Stimulated activated CD4-positive, alpha-beta T cell treated with anti-CD3 and anti-CD28 coated beads, TNF-alpha, amount 100 ng/mL, for 1 hour (primary cell): ENCODE measurements at places on chromosomes 7 and 10.

GRCh38 chr10:25083546-25084111 lies 67.2 kb downstream of the THNSL1 start:
- no peak for DNase-seq

DNA sequence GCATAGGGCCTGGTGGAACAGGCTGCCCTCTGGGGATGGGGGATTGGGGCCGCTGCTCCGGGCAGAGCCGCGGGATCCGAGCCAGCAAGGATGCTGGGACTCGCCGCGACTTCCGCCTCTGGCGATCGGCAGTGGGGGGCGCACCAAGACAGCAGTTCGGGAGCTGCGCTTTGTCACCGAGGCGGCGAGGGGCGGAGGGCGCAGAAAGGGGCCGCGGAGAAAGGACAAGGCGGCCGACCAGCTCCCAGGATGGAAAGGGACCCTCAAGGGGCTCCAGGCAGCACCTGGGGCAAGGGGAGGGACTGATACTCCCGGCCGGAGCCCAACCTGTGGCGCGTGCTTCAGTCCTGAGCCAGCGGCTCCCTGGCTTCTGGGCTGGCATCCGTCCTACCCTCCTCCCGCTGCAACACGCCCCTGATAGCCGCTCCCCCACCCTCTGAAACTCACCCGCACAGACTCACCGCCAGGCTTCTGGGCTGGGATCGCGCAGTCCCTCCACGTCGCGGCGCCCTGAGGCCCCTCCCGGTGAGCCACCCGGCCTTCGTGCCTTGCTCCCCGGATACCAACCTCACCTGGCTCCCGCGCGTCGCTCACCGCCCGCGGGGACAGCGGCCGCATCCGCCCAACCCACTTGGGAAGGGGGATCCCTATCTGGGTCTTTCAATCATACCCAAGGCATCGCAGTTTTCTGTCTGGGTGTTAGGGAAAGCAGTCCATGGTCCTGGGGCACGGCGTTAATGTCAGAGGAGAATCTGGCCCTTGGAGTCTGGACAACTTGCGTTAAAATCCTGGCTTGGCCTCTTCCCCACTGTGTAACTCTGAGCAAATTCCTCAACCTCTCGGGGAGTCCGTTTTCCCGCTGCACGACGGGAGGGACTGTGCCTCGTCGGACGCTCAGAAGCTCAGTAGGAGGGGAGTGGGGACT lies 7.0 kb upstream of the EVX1 start:
- DNase-seq: no peak

GRCh38 chr7:23222439-23223030 lies 24.0 kb upstream of the GPNMB start:
- no peak for DNase-seq

GRCh38 chr7:137266764-137267163 lies 76.8 kb downstream of the PTN start:
- DNase-seq: no peak

DNA sequence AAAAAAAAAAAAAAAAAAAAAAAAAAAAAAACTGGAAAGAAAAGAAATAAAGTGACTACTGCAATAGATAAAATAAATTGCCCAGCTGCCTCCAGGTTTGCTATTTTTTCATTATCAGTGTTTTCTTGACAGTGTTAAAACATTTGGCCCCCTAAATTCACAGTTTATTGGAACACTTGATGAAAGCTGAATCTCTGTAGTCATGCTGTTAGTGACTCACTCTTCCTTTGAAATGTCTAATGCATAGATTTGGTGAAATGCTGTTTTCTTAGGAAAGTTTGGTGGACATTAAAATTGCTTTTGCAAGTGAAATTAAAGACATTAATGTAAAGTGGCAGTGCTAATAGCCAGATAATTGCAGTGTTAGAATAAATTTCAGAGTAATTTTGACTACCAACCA lies 785.2 kb downstream of the NRG3 start:
- DNase-seq: no peak

GRCh38 chr10:52951824-52952223 lies 179.2 kb upstream of the MBL2 start:
- no peak for DNase-seq

- DNase-seq: no peak
These were observed 490 bp downstream of the KIN start for GRCh38 chr10:7787150-7787856.

GRCh38 chr7:45387837-45388236 lies 186.3 kb upstream of the ADCY1 start:
- no peak for DNase-seq

DNA sequence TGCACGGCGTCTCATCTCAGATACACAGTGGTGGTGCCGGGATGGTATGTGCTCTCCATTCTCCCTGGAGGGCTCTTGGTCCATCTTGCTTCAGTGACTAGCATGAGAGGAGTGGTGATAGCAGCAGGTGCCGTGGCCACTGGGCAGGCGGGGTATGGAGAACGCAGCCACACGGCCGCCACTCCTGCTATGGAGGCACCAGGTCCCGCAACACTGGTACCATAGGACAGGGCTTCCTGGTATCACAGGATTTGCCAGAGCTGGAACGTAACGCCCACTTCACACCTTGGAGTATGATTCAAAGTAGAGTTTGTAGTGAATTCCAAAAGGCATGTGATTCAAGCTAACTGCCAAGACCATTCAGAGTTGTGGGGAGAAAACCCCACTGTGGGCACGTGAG lies 284.1 kb downstream of the DPP6 start:
- no peak for DNase-seq

DNA sequence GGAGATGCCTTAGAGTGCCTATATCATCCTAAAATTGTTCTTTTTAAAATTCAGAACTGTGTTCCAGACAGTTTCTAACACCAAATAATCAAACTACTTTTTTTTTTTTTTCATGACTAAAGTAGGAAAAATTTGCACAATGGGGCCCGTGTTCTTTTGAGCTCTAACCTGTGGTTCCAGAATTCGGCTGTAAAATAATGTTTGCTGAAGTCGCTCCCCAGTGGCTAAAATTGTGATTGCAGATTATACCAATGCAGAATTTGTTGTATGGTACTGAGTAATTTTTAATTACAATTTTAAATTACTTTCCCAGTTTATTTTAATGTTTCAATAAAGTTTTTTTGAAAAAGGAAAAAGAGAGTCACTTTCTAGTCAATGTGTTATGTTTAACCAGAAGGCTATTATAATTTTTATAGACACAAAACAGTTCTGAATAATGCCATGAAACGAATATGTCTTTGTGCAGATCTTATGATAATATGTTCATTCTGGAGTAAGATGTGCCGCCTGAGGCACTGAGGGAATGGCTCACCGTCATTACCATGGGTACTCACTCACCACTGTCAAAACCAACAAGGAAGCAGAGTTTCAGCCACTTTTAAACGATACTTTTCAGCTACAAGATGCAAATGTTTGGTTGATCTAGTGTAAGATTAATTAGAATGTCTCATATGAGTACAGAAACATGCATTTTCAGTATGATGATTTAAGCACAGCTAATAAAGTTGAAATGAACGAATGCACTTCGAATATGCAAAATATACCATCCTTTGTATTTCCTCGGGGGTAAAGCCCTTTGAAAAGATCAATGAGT lies 173.6 kb downstream of the PRKCQ start:
- DNase-seq: no peak

- no peak for DNase-seq
These were observed 18.6 kb upstream of the SDK1 start for GRCh38 chr7:3282457-3282856.

- DNase-seq: no peak
These were observed 51.1 kb upstream of the COMTD1 start for GRCh38 chr10:75286901-75287300.

GRCh38 chr7:142001163-142001874 lies 5.6 kb downstream of the MGAM start:
- DNase-seq: no peak

DNA sequence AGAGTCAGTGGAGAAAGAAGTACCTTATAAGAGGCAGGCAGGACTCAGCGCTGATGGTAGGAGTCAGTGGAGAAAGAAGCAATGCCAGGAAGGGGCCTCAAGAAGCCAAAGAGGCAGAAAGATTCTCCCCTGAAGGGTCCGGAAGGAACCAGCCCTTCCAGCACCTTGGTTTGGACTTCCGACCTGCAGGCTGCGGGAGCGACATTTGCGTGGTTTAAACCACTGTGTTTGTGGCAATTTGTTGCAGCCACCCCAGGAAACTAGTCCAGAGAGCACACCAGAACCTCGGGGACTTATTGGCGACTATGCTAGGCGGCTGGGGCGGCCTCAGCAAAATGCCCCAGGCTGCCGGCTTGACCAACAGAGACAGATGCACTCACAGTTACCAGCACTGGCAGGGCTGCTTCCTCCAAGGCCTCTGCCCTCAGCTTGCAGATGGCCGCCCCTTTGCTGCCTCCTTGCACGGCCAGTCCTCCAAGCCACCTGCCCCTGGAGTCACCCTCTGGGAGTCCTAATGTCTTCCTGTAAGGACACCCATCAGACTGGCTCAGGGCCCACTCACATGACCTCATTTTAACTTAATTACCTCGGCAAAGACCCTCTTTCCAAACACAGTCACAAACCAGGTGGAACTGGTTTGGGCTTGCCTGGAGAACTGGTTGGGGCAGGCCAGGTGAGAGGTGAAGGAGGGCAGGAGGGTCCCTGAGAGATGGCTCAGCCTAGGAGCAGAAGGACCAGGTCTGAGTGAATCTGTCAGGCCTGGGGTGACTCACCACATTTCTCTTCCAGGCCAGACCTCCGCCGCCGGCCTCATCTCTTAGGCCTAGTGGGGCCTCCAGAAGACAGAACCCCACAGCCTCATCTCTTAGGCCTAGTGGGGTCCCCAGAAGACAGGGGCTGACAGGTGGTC lies 26.1 kb downstream of the CALML3 start:
- DNase-seq: no peak

- DNase-seq: no peak
These were observed 59.8 kb upstream of the OPN4 start for GRCh38 chr10:86594535-86594934.

DNA sequence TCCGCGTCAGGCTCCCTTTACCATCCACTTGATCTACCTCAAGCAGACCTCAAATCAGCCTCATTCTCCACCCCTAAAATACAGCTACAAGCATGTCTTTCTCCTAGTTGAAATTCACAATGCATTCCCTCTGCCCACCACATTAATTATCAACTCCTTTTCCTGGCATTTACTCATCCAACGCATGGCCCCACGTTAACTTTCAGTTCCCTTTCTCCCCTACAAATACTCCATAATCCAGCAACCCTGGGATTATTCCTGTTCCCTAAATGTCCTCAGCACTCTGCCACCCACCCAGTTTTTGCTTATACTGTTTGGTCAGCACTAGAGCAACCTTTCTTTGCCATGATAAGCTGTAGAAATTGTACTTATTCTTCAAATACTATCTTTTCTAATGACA lies 5.7 kb upstream of the VIM start:
- no peak for DNase-seq

DNA sequence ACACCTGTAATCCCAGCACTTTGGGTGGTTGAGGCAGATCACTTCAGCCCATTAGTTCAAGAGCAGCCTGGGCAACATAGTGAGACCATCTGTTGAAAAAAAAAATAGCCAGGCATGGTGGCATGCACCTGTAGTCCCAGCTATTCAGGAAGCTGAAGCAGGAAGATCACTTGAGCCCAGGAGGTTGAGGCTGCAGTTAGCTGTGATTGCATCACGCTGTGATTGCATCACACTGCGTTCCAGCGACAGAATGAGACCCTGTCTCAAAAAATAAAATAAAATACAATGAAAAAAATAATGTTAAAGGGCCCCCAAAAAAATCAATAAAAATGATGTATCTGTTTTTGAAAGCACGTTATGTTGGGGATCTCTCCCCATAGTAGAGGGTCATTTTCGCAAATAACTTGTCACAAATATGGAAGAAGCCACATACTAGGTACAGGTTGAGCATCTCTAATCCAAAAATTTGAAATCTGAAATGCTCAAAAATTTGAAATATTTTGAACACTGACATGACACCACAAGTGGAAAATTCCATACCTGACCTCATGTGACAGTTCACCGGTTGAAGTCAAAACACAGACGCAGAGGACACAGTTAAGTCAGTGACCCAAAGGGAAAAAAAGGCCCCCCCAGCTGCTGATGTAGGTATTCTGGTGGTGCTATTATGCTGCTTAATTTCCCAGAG lies 9.5 kb downstream of the CISD1 start:
- no peak for DNase-seq

- DNase-seq: no peak
These were observed 82.6 kb upstream of the AUTS2 start for GRCh38 chr7:69515495-69516212.

- DNase-seq: no peak
These were observed 252.5 kb downstream of the PAXIP1 start for GRCh38 chr7:154750353-154750801.

DNA sequence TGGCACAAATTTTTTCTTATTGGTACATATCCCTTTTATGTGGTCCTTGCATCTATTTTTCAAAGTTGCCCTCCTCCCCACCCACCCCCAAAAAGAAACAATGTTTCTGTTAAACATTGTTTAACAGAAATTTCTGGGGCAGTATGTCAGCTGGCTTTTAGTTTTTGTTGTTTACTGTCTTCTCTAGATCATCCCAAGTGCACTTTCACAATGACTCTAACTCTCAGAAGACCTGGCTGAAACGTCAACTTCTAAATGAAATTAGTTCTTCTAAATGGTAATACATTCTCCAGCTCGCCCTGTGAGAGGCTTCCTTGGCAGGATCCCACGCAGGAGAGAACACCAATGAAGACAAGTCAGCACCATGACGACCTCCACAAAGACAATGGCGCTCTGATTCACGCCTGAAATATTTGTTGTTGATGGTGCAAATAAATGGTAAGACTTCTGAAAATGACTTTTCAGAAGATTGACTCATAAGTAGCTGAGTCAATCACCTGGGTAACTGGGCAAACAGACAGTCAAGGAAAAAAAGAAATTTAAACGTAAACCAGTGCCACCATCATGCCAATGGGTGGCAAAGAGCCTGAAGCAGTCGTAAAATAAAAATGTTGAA lies 293.7 kb downstream of the FZD1 start:
- DNase-seq: no peak

- DNase-seq: no peak
These were observed 25.1 kb downstream of the GLRX3 start for GRCh38 chr10:130161331-130161730.

GRCh38 chr10:121459279-121459621 lies 139.0 kb downstream of the FGFR2 start:
- DNase-seq: no peak

DNA sequence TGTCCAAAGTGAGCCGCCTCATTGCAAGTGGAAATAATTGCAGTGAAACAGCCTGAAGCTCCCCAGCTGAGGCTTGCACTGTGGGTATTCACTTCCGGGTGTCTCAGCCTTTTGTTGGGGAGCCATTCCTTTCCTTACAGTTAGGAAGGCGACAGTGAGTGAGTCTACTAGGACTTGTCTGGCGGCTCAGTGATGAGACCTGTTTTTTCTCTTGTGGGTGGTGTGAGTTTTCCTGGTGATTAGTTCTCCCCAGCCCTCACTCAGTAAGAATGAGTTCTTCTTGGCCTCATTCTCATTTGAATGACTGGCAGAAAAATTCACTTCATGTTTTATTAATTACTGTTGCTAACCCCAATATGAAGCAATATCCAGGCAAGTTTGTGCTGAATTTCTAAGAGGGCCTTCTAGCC lies 2.6 kb downstream of the PGAM1 start:
- DNase-seq: no peak

GRCh38 chr10:73253225-73253555 lies 746 bp upstream of the MRPS16 start:
- no peak for DNase-seq
